Left lung (tissue), 14 donors: ENCODE measurements at places on chromosomes 5 and 9. TPM values are rescaled to one million over a fixed set of nuclear protein-coding genes. Genes with fewer than 3 reads are reported as not detected.

DNA sequence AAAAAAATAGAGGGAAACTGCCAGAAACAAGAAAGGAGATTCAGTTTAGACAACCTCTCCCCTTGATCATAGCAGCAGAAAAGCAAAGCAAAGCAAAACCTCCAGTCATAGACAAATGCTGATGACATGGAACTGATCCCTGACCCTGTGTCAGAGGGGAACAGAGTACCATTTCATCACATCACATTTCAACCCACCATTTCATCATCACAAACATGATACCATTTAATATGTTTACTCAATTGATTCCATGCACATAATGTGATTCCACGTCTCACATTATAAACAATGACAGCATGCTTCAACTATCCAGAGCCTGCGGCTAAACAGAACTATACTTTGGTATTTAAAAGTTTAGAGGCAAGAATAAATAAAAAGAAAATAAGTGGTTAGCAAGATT lies 28.7 kb upstream of the ACOT12 start:
- no peak for DNase-seq

DNA sequence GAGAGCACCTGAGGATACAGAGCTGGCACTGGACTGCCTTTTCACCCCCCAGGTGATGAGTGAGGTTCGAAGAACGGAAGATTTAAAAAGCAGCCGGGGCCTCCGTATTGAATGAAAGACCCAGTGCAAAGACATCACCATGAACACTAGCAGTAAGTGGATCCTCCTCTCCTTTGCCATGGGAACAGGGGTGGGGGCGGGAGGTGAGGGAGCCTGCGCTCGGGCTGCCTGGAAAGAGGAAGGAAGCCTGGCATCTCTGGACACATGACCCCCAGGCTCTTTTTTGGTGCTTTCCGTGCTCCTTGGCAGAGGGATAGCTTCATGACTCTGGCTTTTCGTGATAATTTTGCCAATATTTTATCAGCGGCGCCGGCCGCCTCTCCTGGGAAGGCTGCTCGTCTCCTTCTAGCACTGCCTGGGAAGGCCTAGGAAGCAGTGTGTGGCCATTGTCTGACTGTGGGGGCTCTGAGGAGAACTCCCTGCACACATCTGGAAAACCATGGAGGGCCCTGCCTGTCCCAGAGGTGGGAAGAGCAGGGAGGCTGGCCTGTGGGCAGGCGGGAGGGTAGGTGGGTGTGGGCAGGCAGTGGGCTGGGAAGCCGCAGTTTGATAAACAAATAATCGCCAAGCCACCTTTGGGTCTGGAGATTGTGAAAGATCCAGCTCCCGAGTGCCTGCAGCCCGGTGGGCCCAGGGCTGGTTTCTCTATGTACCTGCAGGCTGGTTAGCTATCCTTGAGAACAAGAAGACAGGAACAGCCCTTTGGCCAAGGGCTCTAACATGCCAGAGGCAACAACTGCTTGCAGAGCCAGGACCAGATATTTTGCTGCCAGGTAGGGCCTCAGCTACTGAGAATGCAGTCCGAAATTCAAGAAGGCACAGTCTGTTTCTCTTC lies 911 bp downstream of the ABLIM3 start:
- peak; percentile 58 for DNase-seq

DNA sequence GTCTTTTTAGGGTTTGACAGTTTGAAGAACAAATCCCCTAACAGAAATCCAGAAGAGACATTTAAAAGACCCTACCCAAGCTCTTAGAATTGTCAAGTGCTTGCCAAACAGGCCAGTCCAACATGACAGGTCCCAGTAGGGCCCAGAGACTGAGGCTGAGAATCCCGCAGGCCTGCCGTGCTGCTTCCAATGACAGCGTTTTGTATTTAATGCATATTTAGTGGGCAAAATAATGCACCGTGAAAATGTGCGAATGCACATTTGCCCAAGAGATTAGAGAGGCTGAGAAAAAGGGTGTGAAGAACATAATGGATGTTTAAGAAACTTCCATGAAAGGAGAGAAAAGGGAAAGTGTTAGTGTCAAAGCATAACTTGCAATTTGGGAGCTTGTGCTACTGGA lies 57.6 kb downstream of the CD180 start:
- no peak for DNase-seq

GRCh38 chr9:33623658-33624586 lies 99.9 kb downstream of the ANKRD18B start:
- peak; percentile 61 for DNase-seq

- DNase-seq: no peak
These were observed 185.2 kb downstream of the HSPA4 start for GRCh38 chr5:133236976-133237375.

DNA sequence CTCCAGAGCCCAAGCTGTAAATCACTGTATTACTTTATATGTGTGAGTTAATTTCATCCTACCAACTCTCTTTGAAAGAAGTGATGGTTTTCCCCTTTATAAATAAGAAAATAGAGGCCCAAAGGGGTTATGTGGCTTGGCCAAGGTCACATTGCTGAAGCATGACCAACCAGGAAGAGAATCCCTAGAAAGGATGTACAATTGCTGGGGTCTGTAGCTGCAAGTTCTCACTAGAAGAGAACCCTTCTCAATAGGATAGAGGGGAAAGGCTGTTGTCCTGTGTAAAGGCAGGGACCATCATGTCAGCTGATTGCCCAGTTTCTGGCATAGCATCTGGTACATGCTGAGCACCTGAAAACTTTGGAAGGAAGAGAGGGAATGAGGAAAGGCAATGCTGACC lies 39.0 kb upstream of the FAT2 start:
- no peak for DNase-seq

DNA sequence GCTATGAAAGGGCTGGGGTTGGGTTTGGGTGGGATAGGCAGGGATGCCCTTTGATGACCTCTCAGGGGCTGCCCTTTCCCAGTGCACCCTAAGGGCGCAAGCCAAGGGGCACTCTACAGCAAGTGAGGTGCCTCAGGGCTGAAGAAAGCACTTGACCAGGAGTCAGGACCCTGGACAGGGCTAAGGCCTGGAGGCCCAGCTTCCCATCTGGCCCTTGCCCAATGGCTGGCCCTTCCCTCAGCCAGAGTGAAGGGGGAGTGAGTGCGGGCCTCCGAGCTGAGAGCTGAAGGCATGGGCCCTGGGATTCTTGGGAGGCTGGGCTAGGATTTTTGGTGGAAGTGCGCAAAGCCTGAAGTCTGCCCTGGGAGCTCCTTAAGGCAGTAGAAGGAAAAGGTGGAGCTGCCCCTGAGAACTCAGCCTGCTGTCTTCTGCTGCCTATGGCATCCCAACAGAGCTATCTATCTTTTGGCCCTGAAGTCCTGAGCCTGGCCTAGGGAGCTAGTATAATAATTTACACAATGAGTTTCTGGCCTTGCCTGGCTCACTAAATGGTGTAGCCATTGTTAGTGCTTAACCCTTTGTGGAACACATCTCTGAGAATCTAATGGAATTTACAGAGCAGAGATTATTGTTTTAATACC lies 16.4 kb downstream of the JADE2 start:
- peak; percentile 59 for DNase-seq

- peak; percentile 90 for DNase-seq
These were observed 513 bp downstream of the FAM193B start for GRCh38 chr5:177553671-177554429.

GRCh38 chr5:91103353-91104061 lies 279.6 kb downstream of the ARRDC3 start:
- no peak for DNase-seq

KIF20A gene
- 45.2 TPM for polyA plus RNA-seq
